ENCODE measurements at places on chromosomes 1 and 21.

- no peak for DNase-seq
These were observed 1.4 kb upstream of the SKI start for GRCh38 chr1:2226525-2227345.

DNA sequence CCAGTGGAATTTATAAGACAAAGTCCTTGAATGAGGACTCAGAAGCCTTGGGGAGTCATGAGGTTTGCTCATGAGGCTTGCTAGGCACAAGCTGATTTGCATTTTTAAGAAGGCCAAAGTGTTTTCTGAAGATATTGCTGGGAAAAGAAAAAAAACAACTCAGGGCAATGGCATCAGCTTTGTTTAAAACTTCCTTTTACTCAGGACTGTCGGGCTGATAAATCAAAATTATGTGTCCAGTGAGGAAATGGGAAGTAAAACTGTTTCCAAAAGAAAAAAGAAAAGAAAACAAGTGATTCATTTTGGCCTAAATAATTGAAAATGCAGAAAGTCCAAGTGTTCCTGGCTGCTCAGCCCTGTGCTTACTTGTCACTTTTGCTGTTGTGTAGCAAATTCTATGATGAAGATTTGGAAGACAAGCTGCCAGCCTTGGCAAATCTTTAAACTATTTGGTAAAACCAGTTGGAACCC is 282.4 kb downstream of the HLX start:
- no peak for DNase-seq

DNA sequence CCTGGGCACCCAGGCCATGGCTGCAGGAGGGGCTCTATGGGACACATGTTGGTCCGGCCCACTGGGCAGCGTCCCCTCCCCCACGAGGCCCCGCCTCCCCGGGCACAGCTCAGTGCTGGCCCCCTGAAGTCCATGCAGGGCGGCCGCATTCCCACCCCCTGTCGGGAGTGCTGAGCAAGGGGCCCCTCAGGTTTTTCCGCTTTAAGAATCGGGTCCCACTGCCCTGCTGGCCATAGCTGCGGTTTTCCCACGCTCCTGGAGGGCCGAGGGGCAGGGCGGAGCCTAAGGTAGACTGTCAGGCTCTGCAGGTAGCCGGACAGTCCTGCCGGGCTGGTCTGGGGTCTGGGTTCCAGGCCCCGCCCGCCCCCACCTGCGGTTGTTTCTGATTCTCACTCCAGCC is 43.5 kb upstream of the CCDC27 start:
- DNase-seq, result no peak

- no peak for DNase-seq
These were observed 104.8 kb downstream of the NPHP4 start for GRCh38 chr1:5887349-5887970.

Measured in bronchial epithelial cell (primary cell).